ENCODE measurements at places on chromosomes 5 and 9. TPM values are rescaled to one million over a fixed set of nuclear protein-coding genes. Genes with fewer than 3 reads are reported as not detected.

The PCDHGB6 gene
- total RNA-seq, result 0.22 TPM

The PCDHB9 gene
- 0.07 TPM for total RNA-seq

The SH3GL2 gene
- not detected for total RNA-seq

The GBGT1 gene
- 0.34 TPM for total RNA-seq

The SV2C gene
- not detected for total RNA-seq

The MAN2A1 gene
- 35.4 TPM for total RNA-seq

DNA sequence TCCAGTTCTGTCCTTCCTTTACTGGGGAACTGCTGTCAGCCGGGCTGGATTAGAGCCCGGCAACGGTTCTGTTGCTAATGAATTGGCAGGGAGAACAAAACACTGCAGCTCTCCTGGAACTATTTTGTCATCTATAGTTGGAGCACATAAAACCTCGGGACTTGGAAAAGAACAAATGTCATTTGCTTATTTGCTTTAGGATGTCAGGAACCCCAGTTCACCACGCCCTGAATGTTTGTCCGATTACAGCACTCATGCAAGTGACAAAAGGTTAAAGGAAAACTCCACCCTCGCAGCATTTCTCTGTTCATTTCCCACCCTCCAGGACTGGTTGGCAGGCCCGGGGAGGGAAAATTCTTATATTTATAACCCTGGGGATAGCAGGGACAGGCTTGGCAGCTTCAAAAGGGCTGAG lies 66.4 kb upstream of the PLPP1 start:
- DNase-seq, result no peak
- no peaks in the 10 kb centered on the region for H3K36me3 ChIP-seq
- peak overlapping the region; percentile 39 for H3K4me3 ChIP-seq

- H3K27ac ChIP-seq, result no peak overlapping the region
- no peak overlapping the region for H3K4me3 ChIP-seq
- no peaks in the 10 kb centered on the region for H3K4me1 ChIP-seq
- H3K36me3 ChIP-seq, result no peaks in the 10 kb centered on the region
Measured at GRCh38 chr5:144945503-144945902, 774.8 kb downstream of the KCTD16 start.

GRCh38 chr9:20914556-20914955 lies 116.9 kb downstream of the HACD4 start:
- no peak for DNase-seq
- no peak overlapping the region for H3K4me3 ChIP-seq
- H3K27me3 ChIP-seq, result no peaks in the 10 kb centered on the region
- no peak overlapping the region for H3K27ac ChIP-seq

GRCh38 chr5:155091063-155091648 lies 77.6 kb downstream of the KIF4B start:
- H3K27me3 ChIP-seq, result no peaks in the 10 kb centered on the region
- H3K4me1 ChIP-seq, result no peaks in the 10 kb centered on the region
- no peak overlapping the region for H3K4me3 ChIP-seq
- DNase-seq, result no peak
- H3K27ac ChIP-seq, result no peak overlapping the region

DNA sequence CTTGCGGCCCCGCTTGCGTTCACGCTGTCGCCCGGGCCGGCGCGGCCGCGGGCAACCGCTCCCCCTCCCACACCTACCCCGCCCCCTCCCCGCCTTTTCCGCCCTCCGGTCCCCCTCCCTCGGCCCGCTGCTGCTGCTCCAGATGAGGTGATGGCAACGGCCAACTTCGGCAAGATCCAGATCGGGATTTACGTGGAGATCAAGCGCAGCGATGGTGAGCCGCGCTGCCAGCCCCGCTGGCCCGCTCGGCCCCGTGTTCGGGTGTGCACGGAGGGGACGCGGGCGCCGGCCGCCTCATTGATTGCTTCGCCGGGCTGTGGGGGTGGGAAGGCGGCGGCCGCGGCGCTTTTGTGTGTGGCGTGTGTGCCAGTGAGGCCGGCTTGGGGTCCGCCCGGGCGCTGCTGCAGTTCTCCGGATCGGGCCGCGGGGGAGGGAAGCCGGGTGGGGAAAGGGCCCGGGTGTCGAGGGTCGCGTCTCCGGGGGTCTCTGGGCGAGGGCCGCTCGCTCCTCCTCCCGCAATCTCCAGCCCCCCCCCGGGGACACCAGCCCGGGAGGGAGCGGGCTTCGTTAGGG lies 403 bp downstream of the KIF2A start:
- peak overlapping the region; percentile 80 for H3K27ac ChIP-seq
- H3K4me3 ChIP-seq, result peak overlapping the region; percentile 73
- peaks cover 20% of the 10 kb centered on the region for H3K4me1 ChIP-seq

DNA sequence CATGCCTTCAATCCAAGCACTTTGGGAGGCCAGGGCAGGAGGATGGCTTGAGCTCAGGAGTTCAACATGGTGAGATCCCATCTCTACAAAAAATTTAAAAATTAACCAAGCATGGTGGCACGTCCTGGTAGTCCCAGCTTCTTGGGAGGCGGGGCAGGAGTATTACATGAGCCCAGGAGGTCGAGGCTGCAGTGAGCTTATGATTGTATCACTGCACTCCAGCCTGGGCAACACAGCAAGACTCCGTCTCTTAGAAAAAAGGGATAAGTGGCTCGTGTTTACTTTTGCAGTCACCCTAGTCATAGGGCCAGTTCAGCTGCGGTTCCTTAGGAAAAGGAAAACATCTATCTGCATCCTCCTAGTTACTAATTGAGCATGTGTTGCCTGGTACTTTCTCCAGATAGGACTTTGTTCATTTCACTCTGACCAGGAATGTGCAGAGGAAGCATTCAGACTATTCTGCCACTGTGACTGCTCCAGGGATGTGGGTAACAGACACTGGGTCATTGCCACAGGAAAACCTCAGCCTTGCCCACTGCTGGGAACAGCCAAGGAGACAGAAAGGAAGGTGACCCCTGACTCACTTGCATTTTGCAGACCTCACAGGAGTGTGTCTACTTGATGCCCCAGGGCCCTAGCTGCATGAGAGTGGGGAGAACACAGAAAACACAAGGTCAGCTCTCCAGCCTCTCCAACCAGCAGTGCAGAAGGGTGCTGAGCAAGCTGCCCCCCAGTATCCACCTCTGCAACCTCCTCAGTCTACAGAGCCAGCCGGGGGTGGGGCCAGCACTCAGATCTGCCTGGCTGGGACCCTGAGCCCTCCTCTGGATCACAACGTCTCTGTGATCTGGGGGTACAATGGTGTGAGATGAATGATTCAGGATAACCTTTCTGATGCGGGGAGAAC lies 33.9 kb upstream of the ALDH1B1 start:
- no peaks in the 10 kb centered on the region for H3K4me1 ChIP-seq
- no peak for DNase-seq
- H3K36me3 ChIP-seq, result no peaks in the 10 kb centered on the region
- H3K27ac ChIP-seq, result no peak overlapping the region

DNA sequence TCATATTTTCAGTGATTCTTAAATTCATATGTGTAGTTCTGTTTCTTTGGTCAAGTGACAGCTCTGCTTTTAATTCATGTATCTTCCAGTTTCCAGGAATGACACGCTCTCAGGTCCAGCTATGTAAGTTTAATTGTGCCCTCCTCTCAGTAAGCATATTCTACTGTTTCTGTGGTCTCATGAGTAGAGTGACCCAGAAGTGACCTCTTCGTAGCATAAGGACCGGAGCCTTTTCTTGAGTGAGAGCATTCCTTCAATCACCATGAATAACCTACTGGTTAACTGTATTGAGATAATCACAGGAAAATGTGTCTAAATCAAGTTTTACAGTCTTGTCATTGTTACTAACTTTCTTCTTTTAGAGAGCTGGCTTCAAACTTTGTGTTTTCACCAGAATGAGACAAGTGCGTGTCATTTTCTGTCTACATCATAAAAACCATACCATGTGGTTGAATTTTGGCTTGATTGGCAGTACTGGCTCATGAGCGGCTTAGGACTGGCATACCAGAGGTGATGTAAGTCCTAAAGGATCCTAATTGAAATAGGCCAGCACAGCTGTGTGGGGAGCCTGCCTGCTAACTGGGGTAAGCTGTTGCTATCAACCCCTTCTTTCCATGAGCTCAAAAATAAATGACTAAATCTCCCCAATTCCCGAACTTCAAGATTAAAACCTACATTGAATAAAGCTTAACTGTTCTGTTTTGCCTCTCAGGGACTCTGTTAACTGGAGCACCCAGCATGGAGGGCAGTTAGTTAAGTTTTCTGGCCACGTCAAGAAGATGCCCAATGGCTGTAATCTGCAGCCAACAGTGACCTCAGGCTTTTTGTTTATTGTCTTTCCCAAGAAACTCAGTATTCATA lies 4.8 kb downstream of the ADAMTSL1 start:
- H3K27ac ChIP-seq, result no peak overlapping the region
- no peak overlapping the region for H3K4me3 ChIP-seq
- no peaks in the 10 kb centered on the region for H3K27me3 ChIP-seq
- no peak for DNase-seq

- no peak for DNase-seq
- H3K27me3 ChIP-seq, result peaks cover 15% of the 10 kb centered on the region
- H3K27ac ChIP-seq, result no peak overlapping the region
- H3K4me3 ChIP-seq, result no peak overlapping the region
- H3K36me3 ChIP-seq, result no peaks in the 10 kb centered on the region
- no peaks in the 10 kb centered on the region for H3K4me1 ChIP-seq
Measured at GRCh38 chr9:99561961-99562565, 259.6 kb upstream of the NR4A3 start.

GRCh38 chr5:89374144-89374784 lies 491.3 kb upstream of the MEF2C start:
- H3K4me3 ChIP-seq, result no peak overlapping the region
- H3K36me3 ChIP-seq, result no peaks in the 10 kb centered on the region
- H3K4me1 ChIP-seq, result no peaks in the 10 kb centered on the region
- no peak for DNase-seq
- H3K27me3 ChIP-seq, result no peaks in the 10 kb centered on the region

Measured in HCT116 (cell line).